ENCODE measurements at places on chromosomes 2 and 18.

DNA sequence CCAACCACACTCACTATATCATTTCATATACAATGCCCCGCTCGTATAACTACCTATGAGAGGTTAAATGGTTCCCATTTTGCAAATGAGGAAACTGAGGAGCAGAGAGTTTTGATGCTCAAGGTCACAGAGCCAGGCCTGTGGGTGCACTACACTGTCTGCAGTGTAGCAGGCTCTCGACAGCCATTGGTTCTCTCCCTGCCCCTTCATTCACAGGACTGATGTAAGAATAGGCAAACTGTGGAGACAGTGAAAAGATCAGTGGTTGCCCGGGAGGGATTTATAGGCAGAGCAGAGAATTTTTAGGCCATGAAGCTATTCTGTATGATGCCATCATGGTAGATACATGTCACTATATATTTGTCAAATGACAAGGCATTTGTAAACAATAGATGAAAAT is 39.0 kb upstream of the LBH start:
- DNase-seq = no peak

DNA sequence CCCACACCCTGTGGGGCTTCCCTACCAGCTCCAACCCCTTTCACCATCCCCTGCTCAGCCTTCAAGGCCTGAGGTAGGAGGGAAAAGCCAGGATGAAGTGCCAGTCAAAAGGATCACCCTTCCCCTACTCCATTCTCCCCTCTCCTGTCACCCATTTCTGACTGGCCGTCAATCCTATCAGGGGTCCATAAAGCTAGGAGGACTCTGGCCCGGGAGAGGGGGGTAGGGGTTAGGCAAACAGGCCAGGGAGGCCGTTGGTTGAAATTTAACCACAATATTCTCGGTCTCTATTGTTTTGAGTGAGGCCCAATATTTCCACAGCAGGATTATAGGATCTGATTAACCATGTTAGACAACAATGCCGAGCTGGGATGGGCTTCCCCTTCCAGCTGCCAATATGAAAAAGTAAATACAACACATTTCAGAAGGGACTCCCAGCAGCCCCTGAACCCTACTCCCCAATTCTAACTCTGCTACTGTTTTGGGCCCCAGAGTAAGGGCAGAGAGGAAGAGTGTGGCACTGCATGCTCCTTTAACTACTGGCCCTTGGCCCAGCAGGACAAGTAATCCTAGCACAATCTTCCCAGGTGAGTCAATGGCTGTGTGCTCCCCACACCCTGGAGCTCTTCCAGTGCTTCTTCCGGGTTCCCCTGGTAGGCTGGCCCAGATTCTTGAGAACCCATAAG is 10.6 kb upstream of the IHH start:
- DNase-seq = no peak

- no peak for DNase-seq
Measured at GRCh38 chr2:50901510-50901909, 130.4 kb downstream of the NRXN1 start.

- DNase-seq = no peak
Measured at GRCh38 chr2:86566821-86567190, 3.6 kb upstream of the CHMP3 start.

DNA sequence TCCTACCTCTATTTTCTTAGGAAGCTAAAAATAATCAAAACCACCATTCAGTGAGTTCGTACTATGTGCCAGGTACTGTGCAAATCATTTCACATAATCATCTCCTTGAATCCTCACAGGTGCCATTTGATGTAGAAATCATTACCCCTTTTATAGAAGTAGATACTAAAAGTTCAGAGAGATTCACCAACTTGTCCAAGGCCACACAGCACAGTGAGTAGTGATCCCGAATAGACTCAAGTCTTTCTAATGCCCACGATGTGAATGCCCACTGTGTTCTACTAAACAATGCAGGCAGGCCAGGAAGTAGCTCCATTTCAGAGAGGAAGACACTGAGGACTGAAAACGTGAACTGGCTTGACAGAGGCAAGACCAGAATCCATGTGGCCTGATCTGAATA is 68.8 kb downstream of the ANTXR1 start:
- DNase-seq = no peak

DNA sequence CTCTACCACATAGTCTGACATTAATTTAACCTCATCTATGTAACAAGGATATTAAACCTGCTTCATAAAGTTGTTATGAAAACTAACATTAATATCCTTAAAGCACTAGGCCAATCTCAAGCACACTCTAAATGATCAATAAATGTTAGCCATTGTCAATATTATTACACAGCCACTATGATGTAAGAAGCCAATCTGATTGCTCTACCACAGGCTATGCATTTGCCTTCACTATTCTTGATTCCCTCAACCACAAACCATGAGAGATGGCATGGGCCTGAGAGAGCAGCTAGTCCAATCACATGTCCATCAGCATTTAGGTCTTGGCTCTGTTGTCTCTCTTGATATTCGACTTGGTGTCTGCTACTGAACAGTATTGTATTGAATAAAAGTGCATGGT is 4.2 kb downstream of the SLC25A12 start:
- no peak for DNase-seq

- DNase-seq = no peak
Measured at GRCh38 chr2:175372704-175373701, 191.5 kb upstream of the ATP5MC3 start.

DNA sequence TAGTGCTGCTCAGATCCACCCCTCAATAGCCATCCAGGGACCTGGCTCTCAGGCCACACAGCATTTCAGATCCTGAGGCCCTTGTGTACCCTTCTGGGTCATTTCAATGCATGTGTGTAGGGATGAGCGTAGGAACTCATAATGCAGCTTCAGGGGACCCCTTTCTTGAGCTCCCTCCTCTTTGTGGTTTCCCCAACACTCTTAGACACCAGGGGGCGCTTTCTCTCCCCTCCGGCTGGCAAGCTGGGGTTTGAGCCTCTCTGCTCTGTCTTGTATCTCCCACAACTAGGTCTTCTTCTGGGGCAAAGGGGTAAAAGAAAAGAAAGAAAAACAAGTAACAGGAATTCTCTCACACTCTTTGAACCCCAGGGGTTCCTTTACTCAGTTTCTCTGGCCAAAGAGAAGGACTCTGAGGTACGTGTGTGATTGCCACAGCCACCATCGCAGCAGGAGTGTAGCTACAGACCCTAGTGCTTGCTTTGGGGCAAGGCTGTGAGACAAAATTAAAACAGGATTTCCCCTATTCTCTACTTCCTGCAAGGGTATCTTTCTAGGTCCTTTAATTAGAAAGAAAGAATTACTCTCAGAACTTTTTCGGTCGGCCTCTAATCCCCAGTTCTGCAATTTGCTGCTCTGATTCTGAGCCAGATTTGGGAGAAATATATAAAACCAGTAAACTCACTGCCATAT is 38.0 kb downstream of the CABYR start:
- no peak for DNase-seq

DNA sequence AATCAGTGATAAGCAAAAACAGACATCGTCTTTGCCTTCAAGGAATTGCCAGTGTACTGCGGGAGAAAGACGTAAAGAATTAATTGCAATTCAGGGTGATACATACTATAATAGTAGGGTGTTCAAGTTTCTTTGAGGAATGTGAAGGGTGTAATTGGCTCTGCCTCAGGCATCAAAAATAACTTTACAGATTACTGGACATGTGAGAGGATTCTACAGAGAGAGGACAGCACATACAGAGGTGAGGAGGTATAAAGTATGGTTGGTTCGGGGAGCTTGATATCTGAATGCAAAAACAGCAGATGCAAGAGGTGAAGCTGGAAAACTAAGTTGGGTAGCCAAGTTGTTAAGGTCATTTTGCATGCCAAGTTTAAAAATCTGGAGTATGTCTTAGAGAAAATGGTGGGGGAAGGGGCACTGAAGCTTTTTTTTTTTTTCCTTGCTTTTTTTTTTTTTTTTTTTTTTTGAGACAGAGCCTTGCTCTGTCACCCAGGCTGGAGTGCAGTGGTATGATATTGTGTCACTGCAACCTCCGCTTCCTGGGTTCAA is 227.5 kb upstream of the FOSL2 start:
- DNase-seq = no peak

DNA sequence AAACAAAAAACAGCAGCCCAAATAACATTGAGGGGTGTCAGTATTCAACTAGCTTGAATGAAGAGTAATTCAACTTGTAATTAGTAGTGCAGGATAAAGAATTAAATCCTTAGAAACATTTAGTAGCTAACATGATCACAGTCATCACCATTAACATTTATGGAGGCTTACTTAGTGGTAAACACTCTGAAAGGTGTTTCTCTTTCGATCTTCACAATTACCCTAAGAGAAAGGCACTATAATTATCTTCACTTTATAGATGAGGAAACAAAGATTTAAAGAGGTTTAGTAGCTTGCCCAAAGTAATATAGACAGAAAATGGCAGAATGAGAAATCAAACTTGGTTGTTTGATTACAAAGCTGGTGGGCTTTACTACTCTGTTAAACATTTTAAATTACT is 81.5 kb downstream of the GAREM1 start:
- no peak for DNase-seq

DNA sequence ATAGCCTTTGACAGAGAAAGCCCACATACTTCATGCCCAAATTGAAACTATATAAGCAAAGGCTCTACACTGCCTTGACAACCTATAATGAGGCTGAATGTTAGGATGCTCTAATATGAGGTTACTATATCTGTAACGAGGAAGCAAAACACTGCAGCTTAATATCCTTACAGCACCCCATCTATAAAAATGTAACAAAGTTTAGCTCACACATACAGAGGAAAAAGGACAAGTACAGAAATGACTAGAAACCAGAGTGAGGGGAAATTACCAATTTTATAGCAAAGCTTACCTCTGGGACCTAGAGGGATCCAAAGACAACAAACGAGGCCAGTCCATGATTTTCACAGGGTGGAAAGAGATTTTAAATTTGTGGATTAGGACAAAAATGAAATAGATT is 138.5 kb downstream of the COL4A4 start:
- DNase-seq = no peak

DNA sequence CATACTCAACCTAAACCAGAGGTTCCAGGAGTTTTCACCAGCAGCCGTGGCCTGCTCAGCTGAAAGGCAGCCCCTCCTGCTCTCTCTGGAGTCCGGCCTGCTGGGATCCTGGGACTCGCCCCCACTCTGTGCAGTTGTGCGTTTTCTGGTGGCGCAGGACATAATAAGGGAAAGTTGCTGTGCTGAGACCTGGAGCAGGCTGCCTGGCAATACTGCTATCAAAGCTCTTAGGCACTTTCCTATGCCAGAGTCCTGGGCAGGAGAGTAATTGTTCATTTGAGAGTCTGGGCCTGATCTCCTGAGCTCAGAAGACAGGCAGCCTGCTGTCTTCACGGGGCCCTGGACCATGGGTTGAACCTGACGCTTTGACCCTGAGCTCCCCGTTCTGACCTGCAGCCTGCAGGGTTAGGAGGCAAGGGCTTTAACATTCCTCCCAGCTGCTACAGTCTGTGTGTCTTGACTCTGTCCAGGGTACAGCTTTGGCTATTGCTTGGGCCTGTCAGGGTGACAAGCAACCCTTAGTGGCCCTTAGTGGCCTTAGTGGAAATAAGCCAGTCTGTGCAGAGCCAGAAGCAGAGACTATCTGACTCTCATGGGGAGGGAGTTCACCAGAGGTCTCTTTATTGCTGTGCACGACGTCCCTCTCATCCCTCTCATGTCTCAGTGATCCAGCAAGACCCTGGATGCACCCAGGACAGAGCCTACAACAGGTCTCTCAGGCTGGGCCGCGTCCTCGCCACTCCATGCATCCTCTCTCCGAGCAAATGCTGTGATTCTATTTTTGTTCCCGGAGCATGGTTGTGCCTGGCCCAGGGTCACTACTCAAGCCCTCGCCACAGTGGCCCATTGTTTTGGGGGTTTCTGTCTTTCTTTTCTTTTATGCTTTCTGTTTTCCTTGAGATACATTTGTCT is 60.6 kb downstream of the ACKR3 start:
- DNase-seq = no peak

GRCh38 chr18:8051453-8051852 is 484.3 kb downstream of the PTPRM start:
- no peak for DNase-seq

DNA sequence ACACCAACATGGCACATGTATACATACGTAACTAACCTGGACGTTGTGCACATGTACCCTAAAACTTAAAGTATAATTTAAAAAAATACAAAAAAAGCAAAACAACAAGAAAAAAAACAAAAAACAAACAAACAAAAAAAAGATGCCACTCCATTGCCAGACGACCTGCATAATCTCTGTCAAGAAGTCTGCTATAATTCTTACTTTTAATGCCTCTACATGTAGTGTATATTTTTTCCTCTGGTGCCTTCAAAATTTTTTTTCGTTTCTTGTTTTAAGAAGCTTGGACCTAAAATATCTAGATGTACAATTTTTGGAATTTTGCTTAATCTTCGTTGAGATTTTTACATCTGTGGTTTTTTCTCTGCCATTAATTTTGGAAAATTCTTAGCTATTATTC is 235.6 kb upstream of the ZNF521 start:
- no peak for DNase-seq

DNA sequence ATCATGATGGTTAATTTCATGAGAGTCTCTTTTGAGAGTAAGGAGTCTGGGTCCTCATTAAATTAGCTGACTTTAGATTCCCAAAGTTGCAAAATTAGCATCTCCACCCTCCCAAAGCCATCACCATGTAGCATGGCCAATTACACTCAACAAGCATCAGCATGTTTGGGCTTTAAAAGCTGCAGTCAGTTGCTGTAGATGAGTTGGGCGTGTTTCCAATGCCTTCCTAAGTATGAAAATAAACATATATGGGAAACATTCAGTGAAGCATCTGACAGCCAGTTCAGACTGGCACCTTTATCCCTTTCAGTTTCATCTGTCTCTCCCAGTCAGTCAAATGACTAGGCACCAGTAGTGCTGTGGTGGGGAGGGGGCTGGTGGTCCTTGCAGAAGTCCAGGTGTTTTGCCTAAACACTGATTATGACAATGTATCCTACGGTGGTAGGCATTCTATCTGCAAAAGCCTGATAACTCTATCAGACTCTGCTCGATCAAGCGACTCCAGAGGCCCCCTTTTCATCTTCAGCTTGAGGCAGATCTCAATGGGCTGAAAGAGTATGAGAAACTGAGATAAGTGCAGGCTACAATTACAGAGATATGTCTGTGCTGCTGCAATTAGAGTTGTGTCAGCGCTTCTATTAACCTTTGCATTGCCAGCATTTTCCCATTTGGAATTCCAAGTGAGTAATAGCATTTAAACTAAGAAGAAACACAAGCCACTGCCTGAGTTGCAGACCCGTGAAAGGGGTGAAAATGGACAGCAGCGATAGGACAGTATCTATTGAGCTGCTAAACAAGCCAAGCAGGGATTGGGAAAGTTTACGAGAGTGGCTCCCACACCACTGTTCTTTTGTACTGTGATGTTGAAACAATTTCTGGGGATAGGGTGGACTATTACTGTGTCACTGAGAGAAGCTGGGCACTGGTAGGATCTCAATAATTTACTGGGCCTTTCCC is 67.3 kb upstream of the SPOPL start:
- DNase-seq = no peak

GRCh38 chr2:111101592-111101991 is 19.1 kb upstream of the BCL2L11 start:
- DNase-seq = no peak
